ENCODE measurements at places on chromosomes 5 and 9.

- no peak for DNase-seq
These were observed 160.3 kb downstream of the HSD17B3 start for GRCh38 chr9:96141666-96142065.

GRCh38 chr5:52150501-52150900 lies 637.2 kb upstream of the ITGA1 start:
- DNase-seq = no peak

DNA sequence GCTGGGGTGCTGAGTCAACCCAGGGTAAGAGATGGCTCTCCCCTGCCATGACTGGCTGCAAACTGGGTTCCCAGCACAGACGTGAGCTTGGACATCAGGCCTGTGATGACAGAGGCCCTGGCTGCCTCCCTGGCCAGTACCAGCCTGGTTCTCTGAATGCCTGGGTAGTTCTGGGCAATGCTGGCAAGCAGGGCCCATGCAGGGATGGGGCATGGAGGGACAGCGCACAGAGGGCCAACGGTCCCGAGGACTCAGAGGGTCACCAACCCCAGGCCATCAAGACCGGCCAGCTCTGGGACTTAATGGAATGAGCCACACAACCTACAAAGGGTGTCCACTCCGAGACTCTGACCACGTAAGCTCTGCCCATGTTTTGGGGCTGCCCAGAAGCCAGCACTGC lies 241.4 kb downstream of the FSTL4 start:
- DNase-seq = no peak

DNA sequence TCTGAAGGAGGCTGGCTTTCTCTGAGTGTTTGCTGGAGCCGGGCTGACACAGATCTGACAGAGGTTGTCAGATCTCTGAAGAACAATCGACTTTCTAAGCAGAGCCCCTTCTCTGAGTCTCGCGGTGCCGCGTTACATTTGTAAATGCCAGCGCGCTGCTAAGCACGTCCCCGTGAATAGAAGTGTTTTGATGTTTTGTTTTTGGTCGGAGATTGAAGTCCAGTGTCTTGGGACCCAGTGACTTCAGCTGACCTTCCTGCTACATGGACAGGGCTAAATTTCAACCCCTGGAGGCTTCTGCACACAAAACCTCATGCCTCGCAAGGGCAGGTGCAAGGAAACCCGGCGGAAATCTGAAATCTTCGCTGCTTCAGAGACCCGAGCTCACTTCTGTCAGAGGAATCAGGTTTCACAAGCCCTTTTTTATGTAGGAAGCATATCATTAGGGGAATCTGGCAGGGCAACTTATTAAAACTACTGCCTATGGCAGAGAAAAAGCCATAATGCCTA lies 27.2 kb downstream of the NEUROG1 start:
- DNase-seq = peak; percentile 39

GRCh38 chr5:79200573-79201183 lies 35.3 kb upstream of the JMY start:
- DNase-seq = peak; percentile 3

DNA sequence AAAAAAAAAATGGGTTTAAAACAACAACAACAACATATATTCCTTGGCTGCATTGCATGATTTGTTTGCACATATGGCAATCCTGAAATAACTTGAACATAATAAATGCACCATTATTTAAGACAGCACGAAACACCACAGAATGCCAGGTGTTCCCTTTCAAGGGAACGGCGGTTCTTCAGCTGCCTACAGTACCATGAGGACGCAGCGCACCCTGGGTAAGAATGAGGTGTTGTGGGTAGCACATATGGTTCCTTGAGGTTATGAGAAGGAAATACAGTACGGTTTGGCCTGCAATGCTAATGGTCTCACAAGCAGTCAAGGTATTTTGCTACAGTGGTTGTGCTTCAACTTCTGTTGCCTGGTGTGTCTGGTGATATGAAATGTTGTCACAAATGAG lies 174.8 kb downstream of the SLC12A2 start:
- DNase-seq = no peak

DNA sequence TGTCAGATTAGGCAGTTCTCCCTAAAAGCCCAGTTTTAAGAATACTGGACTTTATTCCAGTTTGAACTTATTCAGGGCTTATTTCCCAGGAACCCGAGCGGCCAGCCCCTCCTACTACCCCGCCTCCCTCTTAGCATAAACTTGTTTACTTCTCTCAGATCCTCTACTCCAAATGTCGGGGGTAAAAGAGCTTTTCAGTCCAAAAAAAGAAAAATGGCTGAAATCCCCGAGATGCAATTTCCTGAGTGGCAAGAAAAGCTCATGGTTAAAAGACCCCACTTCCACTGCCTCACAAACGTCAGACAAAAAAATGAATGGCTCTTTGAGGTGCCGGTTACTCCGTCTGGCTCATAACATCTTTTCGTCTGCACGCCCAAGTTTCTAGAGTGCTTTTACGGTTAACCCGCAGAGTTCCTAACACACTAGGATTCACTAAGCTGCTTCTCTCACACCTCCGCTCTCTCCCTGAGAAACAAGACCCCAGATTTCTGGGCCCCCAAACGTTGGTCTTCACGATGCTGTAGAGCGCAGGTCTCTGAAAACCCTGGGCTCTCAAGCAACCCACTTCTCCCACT lies 402 bp downstream of the BRD8 start:
- DNase-seq = no peak

GRCh38 chr5:39455645-39456044 lies 30.9 kb upstream of the DAB2 start:
- DNase-seq = no peak

GRCh38 chr9:97923529-97924108 lies 1.3 kb upstream of the TRMO start:
- peak; percentile 85 for DNase-seq

GRCh38 chr5:131285703-131286399 lies 22.0 kb downstream of the CDC42SE2 start:
- no peak for DNase-seq

DNA sequence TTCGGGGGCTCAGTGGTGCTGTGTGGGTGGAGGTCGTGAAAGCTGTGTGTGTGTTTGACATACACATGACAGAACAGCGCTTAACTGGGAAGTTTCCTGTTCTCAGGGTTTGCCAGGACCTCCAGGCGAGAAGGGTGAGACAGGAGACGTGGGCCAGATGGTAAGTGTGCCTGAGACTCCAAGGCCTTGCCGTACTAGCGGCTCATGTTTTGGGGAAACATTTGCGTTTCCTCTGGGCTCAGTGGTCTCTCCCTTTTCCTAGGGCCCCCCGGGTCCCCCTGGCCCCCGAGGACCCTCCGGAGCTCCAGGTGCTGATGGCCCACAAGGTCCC lies 68.3 kb upstream of the FCN2 start:
- no peak for DNase-seq

DNA sequence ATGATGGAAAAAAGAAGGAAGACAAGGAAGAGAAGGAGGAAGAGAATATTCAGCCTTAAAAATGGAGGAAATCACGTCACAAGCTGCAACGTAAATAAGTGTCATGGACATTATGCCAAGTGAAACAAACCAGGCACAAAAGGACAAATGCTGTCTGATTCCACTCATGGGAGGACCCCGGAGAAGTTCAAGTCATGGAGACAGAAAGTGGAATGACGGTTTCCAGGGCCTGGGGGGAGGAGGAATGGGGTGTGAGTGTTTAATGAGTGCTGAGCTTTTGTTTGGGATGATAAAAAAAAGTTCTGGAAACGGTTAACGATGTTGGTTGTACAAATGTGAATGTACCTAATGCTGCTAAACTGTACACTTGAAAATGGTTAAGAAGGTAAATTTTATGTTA lies 439.5 kb downstream of the GADD45G start:
- DNase-seq = no peak

GRCh38 chr5:36153726-36154125 lies 1.8 kb downstream of the SKP2 start:
- DNase-seq = no peak

DNA sequence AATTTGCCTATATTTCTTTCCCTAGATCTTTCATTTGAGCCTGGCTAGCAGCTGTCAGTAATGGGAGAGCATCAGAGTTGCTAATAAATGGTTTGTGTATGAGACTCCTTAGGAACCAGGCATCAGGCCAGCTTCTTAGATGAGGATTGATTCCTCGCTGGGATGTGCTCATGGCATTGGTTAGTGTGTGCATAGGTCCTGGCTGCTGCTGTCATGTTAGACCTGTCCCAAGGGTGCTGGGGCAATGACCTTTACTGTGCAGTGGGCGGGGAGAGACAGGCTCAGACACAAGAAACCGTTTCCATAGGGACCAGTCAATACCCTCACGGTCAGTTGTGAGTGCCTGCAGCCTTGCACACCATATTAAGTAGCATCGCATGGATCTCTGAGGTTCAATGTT lies 112.3 kb upstream of the NR3C1 start:
- no peak for DNase-seq

DNA sequence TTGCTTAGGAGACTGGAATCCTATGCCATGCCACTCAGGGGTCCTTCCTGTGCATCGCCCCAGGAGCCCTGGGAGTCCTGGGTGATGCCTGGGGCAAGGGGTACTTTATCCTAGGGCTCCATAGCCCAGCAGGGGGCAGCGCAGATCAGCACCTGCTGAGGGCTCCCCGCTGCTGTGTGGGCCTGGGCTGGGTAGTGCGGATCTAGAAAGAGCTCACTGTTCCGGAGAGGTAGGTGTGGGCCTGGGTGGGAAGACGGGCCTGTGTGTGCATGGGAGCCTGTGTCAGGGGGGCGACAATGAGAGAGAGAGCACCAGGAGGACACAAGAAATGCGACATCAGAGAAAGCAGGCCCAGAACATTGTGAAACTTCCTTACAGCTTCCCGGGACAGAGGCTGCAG lies 11.4 kb upstream of the DAB2IP start:
- no peak for DNase-seq

GRCh38 chr9:72633966-72634365 lies 112.6 kb downstream of the TMC1 start:
- DNase-seq = no peak

- DNase-seq = no peak
These were observed 5.1 kb upstream of the CCDC192 start for GRCh38 chr5:127697894-127698600.

GRCh38 chr5:111743512-111743911 lies 13.5 kb downstream of the NREP start:
- DNase-seq = no peak

- no peak for DNase-seq
These were observed 188.7 kb upstream of the MSX2 start for GRCh38 chr5:174535669-174536068.

DNA sequence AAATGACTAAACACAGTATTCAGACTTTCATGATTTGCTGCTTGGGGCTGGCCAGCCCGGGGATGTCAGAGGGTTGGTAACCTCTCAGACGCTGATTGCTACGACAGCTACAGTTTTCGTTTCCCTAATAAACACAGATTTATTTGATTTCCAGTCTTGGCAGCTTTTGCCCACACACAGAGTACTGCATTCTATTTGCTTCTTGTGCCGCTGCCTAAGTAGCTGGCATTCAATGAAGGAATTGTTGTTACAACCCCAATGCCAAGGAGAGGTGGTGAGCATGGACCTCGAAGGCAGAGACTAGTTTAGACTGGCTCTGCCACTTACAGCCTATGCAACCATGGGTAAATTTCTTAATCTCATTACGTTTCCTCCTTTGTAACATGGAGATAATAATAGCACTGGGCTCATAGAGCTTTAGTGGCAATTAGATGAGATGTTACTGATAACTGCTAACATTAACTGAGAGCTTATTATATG lies 247.1 kb upstream of the PANK3 start:
- DNase-seq = no peak

GRCh38 chr5:139669662-139670368 lies 21.7 kb downstream of the CXXC5 start:
- DNase-seq = no peak

DNA sequence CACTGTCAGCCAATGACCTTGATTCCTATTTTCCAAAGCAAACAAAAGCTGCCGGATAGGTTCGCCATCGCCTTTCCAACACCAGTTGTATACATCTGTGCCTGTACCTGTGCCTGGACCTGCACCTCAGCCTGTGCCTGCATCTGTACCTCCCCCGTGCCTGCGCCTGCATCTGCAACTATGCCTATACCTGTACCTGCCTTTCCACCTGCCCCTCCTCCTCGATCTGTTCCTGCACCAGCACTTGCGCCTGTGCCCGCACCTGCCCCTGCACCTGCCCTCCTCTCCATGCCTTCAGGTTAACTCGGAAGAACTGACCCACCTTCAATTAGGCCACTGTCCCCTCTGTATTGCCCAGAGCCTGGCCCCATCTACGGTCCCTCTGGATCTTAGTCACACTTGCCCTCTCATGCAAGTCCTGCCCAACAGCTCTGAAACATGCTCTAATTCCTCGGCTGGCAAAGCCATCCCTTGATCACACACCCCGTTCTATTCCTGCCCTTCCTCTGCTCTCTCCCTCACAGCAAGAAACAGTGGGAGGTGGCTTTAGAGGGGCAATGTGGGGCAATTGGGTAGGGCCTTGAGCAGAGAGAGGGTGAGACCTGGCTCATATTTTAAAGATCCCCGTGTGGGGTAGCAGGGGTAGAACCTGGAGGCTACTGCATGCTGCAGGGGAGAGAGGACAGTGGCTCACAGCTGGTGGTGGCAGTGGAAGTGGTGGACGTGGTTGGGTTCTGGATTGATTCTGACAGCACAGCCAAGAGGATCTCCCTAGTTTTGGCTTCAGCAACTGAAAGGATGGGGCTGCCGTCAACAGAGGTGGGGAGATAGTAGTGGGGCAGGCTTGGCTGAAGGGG lies 59.6 kb upstream of the PHYKPL start:
- DNase-seq = no peak

DNA sequence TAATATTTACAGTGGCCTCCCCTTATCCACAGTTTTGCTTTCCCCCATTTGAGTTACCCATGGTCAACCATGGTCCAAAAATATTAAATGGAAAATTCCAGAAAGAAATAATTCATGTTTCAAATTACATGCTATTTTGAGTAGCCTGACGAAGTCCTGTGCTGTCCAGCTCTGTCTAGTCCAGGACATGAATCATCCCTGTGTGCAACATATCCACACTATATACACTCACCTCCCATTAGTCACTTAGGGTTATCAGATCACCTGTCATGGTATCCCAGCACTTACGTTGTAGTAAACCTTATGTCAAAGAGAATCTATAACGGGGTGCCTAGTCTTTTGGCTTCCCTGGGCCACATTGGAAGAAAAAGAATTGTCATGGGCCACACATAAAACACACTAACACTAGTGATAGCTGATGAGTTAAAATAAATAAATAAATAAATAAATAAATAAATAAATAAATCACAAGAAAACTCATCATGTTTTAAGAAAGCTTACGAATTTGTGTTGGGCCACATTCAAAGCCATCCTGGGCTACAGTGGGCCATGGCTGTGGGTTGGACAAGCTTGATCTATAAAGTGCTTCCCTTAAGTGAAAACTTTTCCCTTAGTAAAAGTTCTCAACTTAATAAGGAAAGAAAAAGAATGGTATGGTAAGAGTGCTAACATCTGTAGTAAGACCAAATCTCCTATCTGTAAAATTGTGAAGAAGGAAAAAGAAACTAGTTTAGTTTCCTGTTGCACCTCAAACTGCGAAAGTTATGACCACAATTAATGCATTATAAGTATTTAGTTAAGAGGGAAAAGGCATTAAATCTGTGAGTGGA lies 15.9 kb upstream of the OMD start:
- no peak for DNase-seq

DNA sequence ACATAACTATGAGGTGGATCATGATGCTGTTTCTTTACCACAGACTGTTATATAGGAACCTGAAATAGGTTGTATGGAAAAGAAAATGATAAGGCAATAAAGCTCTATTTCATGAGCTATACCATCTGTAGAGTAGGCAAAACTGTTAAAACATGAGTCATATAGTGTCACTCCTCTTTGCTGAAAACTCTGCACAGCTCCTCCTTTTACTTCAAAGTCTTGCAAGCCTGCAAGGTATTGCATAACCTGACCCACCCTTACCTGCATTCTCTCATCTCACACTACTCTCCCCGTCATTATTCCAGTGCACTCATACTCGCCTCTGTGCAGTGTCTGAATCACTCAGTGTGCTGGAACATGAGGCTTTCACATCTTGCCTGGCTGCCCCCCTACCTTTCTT lies 790.1 kb downstream of the EFNA5 start:
- DNase-seq = no peak

All from NCI-H2227 treated with DMSO at 0.1 percent for 48 hours (cell line).